ENCODE measurements at places on chromosomes 6 and 20. TPM values are rescaled to one million over a fixed set of nuclear protein-coding genes. Genes with fewer than 3 reads are reported as not detected.

The PLN gene
- 2.7 TPM for total RNA-seq

The COL9A3 gene
- total RNA-seq, result 0.26 TPM

The BANF2 gene
- not detected for total RNA-seq

The KIFC1 gene
- total RNA-seq, result 18.8 TPM

The NKX2-2 gene
- total RNA-seq, result not detected

The TGM3 gene
- not detected for total RNA-seq

The OXT gene
- not detected for total RNA-seq

The C20orf141 gene
- total RNA-seq, result not detected

The ZGPAT gene
- total RNA-seq, result 22.3 TPM

The HEY2 gene
- total RNA-seq, result 1.7 TPM

The ADGRB3 gene
- total RNA-seq, result 1.4 TPM

The JAG1 gene
- 219 TPM for total RNA-seq

The BPIFB2 gene
- not detected for total RNA-seq

The HLA-DOA gene
- not detected for total RNA-seq

The SIRPD gene
- not detected for total RNA-seq

The NRN1 gene
- 0.12 TPM for total RNA-seq

The BCAS4 gene
- total RNA-seq, result 12.2 TPM

The SIRPA gene
- total RNA-seq, result 6.3 TPM

The TMEM30A gene
- 178 TPM for total RNA-seq

Measured in aortic smooth muscle cell (primary cell).